ENCODE measurements at places on chromosomes 16 and 17.
A peak's percentile ranks its signal among the peaks of the same experiment; 100 is the strongest.

DNA sequence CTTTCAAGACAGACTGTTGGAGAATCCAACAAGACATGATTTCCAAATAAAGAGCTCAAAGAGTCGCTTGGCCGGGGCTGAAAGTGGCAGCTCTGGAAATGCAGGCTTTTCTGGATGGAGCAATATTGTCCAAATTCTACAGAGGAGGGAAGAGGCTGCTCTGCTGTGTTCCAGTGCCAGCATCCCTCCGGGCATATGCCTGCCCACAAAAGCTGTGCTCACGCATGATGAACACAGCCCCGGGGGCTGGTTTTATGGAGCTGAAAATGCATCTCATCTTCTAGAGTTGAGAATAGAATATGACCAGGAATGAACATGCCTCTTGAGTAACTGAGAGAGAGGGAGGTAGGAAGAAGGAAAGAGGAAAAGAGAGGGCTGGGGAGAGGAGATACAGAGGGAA, 74.7 kb upstream of the TOX3 start:
- no peak for DNase-seq

DNA sequence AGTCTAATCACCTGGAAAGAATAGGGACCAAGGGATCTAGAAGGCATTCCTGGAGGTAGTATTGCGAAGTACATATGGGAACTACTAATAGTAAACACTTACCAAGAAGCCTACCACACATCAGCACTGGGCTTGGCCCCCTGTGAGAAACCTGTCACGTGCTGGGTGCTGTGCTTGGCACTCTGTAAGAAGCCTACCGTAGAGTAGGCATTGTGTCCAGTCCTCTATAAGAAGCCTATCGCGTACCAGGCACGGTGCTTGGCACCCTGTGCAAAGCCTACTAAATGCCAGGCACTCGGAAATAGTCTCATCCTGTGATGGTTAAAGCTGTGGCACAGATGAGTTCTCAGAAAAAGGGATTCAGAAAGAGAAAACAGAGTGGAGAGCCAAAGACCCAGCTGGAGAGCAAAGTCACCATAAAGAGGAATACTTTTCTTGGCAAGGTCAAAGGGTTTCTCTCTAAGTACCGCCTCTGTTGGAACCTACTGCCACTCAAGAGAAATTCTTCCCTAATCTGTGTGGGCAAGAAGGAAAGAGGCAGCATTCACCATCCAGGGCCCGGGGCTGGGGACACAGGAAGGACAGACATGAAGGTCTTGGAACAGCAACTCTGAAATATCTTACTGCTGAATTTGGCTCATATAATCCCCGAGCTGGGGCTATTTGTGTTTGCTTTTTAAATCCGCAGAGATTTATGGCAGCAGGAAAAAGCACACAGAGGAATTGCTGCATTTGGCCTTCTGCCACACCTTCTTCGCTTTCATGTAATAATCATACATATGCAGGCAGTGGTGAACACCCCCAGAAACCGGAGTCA, 81.8 kb downstream of the VAT1L start:
- no peak for DNase-seq

GRCh38 chr16:57627184-57627871, 1.1 kb upstream of the ADGRG1 start:
- DNase-seq: no peak

- DNase-seq: no peak
These were observed 182.5 kb downstream of the SNX29 start for GRCh38 chr16:12159028-12159427.

- DNase-seq: peak; percentile 98
These were observed 63.6 kb downstream of the SCNN1B start for GRCh38 chr16:23365602-23366240.

GRCh38 chr17:82477934-82478333, 19.4 kb downstream of the NARF start:
- DNase-seq: no peak

GRCh38 chr16:89841275-89841674, 13.0 kb downstream of the SPIRE2 start:
- no peak for DNase-seq
